Endothelial cell (in vitro differentiated cells): ENCODE measurements at places on chromosomes 5 and 9. TPM values are rescaled to one million over a fixed set of nuclear protein-coding genes. Genes with fewer than 3 reads are reported as not detected.

Gene GABRB2
- 0.26 TPM for total RNA-seq

GRCh38 chr9:6384732-6385131 lies 28.3 kb upstream of the UHRF2 start:
- DNase-seq: no peak

Gene NMRK1
- 58.2 TPM for total RNA-seq

DNA sequence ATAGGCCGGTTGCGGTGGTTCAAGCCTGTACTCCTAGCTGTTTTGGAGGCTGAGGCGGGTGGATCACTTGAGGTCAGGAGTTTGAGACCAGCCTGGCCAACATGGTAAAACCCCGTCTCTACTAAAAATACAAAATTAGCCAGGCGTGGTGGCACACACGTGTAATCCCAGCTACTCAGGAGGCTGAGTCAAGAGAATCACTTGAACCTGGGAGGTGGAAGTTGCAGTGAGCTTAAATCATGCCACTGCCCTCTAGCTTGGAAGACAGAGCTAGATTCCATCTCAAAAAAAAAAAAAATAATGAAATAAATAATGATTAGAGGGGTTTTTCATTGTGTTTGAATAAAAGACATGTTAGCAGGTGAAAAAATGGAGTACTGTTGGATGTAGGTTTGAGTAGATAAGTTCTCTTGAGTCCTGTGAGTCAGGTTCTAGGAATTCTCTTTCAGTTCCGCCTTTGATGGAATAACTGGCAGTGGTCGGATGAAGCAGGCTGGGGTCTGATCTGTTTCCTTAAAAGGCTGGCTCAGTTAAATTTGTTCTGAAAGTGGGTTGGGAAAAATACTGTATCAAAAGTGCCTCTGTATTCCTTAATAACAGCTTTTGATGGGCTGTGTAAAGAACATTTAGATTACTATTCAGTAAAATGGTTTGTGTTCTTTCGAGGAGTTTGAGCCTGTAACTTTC lies 73.2 kb downstream of the AOPEP start:
- no peak for DNase-seq

DNA sequence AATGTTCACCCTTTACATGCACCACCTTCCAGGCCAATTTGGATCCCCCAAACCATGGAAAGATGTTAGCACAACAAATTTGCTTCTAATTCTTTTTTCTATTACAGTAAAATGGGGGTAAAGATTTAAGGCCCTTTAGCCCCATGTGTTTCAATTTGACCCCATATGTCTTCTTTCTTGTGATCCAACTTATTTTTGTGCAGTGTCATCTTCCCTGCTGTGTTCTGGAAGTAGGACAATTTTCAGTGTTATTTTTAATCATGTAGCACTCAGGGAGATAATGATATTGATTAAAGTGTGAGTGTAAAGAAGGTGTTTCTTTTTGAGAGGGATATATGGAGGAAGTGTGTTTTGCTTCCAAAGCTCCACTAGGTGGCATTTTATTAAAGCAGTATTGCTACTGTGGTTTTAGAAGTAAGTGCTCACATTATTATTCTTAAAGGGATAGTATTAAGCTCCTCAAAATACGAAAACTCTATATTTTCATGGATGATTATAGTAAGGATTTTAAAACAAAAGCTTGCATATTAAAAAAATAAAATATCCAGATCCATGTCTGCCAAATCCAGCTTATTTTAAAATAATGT lies 118.7 kb upstream of the ATP10B start:
- no peak for DNase-seq

DNA sequence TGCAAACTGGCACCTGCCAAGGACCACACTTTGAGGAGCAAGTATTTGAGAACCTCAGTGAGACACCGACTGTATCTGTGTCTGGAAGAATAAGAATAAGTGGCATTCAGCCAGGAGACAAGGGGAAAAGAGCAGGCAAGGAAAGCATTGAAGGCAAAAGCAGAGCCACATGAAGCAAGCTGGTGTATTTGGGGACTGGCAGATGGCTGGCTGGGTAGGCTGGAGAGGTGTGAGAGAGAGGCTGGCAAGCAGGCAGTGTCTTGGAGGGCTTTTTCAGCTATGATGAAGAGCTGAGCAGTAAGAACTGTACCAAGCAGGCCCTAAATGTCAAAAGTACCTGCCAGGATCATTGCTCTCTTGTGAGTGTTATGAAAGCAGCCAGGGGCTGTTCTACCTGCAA lies 14.1 kb upstream of the C5orf58 start:
- no peak for DNase-seq
